ENCODE measurements at places on chromosomes 7 and 10. TPM values are rescaled to one million over a fixed set of nuclear protein-coding genes. Genes with fewer than 3 reads are reported as not detected.
A peak's percentile ranks its signal among the peaks of the same experiment; 100 is the strongest.

NRF1 gene
- polyA plus RNA-seq: 8.8 TPM

BTBD16 gene
- 0.34 TPM for polyA plus RNA-seq

- no peak for DNase-seq
Observed at GRCh38 chr10:56561336-56561735, 200.3 kb upstream of the ZWINT start.

- no peak for DNase-seq
Observed at GRCh38 chr7:85776691-85777345, 590.0 kb upstream of the SEMA3D start.

DNA sequence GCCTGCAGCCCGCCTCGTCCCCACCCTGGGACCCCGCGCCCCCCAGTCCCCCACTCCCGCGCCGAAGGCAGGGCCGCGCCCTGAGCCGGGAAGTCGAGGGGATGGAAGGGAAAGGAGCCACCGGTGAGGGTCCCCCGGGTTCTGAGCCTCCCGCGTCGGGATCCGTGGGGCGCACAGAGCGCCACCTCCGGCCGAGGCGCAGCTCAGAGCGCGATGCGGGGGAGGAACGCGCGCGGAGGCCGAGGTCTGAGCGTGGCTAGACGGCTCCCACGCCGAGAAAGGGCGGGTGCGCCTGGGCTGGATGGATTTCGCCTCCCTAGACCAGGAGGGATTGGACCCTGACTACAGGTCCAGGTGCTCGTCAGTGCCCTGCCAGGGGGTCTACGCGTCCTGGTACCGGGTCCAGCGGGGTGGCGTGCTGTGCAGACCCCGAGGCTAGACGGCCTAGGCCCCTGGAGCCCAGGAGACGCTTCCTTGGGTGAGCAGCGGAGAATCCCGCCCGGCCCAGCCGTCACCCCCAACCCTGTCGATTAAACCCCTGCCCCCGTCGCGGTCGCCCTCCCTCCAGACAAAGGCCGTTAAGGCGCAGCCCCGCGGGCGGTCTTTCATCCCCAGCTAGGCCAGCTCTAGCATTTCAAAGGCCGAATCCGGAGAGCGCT is 986 bp upstream of the PDGFA start:
- peak; percentile 81 for DNase-seq

COL28A1 gene
- polyA plus RNA-seq: 2.7 TPM

DNA sequence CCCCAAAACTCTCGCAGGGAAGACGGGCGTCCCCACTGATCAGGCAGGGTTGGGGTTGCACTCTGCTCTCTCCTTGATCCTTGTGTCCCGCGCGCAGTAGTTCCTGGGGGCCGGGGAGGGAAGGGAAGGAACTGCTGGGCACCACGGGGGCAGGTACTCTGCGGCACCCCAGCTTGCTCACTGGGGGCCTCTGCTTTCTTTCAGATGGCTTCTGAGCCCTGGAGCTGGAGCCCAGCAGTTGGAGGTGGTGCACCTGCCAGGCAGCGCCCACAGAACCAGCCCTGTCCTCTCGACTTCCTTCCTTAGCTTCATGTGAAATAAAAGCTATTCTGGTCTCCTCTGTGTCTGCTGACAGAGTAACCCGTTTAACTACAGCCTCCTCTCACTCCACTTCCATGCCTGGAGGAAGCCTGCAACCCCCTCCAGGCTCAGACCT is 12.2 kb downstream of the PLAC9 start:
- no peak for DNase-seq

GARIN1A gene
- 1.3 TPM for polyA plus RNA-seq

- DNase-seq: no peak
Observed at GRCh38 chr7:6651851-6652445, 14.8 kb downstream of the ZNF316 start.

DNA sequence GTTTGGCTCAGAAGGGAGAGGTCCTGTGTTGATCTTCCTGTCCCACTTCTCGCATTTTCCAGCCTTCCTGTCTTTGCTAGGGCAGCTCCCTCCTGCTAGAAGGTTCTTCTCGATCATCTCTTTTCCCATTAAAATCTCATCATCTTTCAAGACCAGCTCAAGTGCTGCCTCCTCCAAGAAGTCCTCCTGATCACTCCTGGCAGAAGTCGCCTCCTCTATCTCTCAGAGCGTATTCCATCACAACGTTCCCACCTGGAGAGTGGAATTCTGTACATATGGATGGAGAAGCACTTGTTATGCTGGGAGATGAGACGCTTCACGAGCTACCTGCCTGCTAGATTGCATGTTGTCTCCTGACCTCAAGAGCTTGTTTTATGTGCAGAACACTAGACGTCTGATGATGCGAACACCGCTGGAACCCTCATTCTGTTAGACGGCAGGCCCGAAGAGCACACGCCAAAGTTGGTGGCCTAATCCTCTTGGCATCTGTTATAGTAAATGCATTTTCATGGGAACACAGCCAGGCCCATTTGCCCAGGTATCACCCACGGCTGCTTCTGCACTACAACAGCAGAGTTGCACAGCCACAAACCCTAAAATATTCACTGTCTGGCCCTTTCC is 68.0 kb upstream of the INSIG1 start:
- DNase-seq: no peak
